CD4-positive, alpha-beta T cell treated with Interleukin-1 beta for 1 hour (primary cell): ENCODE measurements at places on chromosomes 3 and 15.

GRCh38 chr3:16496008-16496407 is 17.5 kb downstream of the RFTN1 start:
- DNase-seq: no peak

DNA sequence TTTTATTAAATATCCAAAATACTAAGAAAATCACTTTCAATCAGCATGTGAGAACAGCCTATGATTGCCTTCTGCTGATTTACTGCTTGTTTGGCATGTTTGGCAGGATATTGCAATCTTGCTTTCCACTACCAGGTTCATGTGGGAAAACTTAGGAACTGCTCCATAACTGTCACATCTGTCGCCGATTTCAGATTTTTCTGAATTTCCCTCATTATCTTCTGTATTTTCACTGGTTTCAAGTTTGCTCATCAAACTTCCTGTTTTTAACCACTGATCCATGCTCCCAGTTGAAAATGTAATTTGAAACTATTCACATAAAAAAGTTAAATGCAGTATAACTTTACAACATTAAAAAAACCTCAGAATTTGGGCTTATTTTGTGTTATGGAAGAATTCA is 93.0 kb downstream of the NFKBIZ start:
- DNase-seq: no peak

GRCh38 chr3:197613199-197613598 is 57.4 kb upstream of the BDH1 start:
- DNase-seq: peak; percentile 43

GRCh38 chr3:81920816-81921215 is 159.4 kb upstream of the GBE1 start:
- DNase-seq: no peak

DNA sequence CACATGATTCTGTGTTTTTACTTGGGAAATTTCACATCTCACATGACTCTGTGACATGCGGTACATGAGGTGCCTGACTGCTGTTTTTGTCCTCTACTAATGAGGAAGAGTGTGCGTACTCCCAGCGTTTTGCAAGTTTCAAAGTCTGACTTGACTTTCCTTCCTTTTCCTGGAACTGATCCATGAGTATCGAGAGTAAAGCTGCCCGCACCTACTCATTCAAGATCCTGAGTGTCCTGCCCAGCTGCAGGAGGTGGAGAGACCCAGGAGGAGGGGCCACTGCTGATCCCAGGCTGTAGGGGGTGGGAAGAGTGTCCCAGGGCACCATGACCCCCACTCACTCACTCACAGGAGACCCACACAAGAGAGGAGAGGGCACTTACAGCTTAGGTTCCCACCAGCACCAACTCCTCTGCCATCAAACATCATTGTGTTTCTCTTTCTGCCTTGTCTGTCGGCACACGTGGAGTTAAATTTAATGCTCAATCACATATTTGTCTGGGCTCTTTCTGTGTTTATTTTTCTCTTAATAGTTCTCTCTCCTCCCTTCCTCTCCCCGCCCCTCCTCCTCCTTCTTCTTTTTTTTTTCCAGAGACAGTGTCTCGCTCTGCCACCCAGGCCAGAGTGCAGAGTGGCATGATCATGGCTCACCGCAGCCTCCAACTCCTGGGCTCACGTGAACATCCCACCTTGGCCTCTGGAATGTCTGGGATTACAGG is 1.4 kb downstream of the CCR5AS start:
- DNase-seq: peak; percentile 29

GRCh38 chr3:180085122-180085710 is 48.5 kb upstream of the PEX5L start:
- DNase-seq: no peak

- DNase-seq: peak; percentile 83
These were observed 111.0 kb upstream of the KLF13 start for GRCh38 chr15:31215490-31216214.

- no peak for DNase-seq
These were observed 1.0 kb downstream of the SNX1 start for GRCh38 chr15:64096668-64097384.

DNA sequence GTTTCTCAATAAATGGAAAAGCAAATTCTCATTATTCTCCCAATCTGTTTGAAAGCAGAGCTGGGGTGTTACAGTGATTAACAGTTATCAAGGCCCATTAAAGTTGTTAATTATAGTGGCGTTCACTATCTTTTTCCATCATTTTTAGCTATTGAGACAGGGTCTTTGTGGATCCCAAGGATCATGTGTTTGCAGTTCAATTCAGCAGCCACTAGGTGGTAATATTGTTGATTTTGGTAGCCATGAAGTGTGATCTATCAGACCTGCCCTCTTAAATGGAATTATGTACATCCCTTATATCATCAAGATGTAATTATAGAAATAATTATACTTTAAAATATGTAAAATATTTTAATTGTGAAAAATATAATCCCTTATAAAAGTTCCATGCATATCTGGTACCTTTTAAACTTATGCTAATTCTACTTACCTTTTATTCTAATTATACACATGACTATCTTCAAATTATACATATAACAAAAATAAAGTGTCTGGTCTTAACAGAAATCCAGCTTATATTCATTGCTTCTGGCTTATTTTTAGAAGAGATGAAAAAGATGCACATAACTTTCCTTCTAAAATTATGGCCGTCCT is 126.4 kb downstream of the GREM1 start:
- no peak for DNase-seq

DNA sequence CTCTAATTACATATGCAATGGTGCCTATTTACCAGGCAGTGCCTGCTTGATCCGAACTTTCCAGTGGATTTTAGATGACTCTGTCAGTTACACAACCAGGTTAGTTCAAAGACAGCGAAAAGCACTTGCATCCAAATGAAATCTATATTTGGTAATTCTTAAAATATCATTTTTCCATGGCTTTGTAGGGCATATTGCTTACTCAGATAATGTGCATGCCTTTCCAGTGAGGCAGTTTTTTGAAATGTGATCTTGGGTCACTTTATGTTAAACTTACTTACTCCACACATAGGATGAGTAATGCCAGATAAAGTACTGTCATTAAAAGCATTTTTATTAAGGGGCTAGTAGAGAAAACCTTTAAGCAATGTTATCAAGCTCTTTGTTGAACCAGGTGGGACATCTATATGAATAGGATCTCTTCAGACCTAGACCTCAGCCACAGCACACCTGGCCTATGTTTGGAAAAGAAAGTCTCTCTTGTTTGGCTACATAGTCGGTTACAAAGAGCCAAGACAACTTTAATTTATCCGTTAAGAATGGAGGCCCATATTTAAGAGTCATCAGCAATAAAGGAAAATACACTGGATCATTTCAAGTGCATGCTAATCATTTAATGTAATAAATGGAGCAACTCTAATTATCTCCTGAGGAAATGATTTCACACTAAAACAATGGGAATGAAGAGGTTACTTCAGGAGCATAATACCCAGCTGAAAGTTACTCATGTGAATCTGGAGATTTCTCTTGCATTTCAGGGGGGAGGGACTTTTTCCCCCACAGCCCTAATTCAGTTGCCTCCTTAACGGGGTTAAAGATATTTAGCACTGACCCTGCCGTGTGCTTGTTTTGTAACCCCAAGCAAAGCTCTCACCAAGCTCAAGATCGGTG is 56.3 kb upstream of the TMCO5A start:
- DNase-seq: no peak

DNA sequence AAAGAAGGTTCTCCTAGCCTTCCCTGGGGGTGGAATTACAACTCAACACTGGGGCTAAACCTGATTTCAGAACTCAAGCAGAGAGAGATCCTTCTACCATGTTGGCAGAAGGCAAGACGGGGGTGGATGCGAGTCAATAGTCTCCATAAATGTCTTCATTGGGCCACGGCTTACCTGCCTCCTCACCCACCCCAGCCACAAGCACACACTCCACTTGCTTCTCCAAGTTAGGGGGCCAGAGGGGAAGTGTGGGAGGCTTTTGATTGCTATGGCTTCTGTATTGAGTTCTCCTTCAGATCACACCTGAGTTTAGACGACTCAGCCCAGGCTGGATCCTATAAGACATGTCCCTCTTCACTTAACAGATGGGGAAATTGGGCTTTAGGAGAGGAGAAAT is 178.9 kb downstream of the UACA start:
- no peak for DNase-seq
